ENCODE measurements at places on chromosomes 3 and 15.

DNA sequence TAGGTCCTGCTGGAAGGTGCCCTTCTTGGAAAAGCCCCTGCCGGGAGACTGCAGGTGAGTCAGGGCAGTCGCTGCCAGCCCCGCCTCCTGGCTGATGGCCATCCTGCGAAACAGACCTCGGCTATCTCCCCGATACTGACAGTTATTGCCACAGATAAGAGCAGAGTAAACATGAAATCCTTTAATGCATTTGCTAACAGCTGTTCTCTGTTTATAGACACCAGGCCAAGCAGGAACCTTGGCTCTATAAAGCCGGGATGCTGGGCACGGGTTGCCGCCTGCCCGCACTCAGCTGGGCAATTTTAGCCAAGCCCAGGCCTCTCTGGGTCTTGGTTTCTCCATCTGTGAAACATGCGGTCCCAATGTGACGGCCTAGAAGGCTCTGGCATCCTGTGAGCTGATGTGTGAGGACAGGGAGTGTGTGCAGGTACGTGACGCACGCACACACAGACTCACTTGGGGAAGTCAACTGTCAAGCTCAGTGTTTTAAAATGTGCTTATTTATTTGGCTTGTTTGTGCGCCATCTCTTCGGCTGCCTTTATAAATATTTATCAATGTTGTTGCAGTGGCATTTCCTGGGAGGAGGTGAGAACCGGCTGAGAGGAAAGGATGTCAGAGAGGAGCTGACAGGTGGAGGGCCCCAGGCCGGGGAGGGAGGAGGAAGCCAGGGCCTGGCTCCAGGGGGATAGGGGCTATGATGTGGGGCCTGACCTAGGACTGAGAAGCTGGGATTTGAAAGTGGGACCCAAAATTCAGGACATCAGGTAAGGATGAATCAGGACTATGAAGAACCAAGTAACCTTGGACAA is 50.8 kb upstream of the PRR23E start:
- peak; percentile 66 for DNase-seq

GRCh38 chr15:69500339-69500738 is 47.7 kb downstream of the RPLP1 start:
- DNase-seq: no peak

GRCh38 chr15:62983956-62984355 is 58.6 kb upstream of the TPM1 start:
- no peak for DNase-seq

GRCh38 chr15:37638691-37639090 is 295.7 kb upstream of the TMCO5A start:
- no peak for DNase-seq

DNA sequence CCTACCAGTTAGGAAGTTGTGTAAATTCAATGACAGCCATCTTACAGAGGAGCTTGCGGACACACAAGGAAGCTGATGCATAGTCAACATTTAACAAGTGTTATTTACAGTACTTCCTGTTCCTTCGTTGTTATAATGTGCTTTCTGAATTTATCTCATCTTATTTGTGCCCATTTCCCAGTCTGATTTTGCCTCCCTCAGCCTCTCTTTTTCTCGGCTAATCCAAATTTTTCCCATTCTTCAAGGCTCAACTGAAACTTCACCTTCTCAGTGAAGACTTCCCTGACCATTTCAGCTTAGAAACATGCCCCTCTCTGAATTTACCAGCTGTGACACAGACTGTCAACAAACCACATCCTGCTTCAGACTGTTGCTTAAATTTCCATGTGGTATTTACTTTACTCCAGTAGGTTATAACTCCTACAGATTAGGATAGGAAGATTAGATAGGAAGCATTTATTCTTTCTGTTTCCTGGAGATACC is 55.7 kb upstream of the CP start:
- peak; percentile 87 for DNase-seq

DNA sequence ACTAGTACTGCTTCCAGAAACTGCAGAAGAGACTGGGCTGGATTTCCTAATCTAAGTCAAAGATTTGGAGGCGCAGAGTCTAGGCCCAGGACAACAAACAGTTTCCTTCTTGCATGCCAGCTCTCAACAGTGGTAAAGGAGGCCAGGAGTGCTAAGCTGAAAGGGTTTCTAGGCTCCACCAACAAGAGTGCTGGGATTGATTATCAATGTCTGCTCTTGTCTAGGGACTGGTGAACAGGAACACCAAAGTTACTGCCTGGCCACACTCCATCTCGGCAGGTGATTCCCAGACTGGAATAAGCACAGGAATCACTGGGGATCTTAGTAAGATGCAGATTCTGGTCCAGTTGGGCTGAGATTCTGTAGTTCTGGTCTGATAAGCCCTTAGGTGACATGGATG is 22.8 kb upstream of the FGD5 start:
- DNase-seq: no peak

DNA sequence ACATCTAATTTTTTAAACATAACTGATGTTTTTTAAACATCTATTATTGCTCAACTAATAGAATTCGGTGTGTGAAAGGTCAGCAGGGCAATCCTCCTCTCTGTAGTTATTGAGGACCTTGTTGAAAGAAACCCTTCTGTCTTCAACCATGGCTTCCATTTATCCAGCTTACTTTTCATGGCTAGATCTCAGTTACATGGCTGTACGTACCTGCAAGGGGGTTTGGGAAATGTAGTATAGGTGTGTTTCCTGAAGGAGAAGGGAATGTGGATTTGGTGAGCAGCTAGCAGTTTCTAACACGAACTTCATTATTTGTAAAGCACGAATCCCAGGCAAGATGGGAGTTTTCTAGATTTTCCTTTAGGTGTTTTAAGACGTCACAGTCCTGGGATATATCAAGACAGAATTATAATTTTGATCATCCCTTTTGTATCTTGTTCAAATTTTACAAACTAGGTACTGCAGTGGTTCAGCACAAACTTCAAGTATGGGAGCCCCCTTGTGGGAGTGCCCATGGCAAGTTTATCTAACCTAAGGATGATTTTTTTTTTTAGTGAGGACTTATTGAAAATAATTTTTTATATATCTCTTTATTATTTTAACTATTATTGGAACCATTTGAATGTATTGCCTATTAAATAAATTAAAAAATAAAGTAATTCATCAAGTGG is 41.6 kb downstream of the FBXL2 start:
- DNase-seq: no peak

DNA sequence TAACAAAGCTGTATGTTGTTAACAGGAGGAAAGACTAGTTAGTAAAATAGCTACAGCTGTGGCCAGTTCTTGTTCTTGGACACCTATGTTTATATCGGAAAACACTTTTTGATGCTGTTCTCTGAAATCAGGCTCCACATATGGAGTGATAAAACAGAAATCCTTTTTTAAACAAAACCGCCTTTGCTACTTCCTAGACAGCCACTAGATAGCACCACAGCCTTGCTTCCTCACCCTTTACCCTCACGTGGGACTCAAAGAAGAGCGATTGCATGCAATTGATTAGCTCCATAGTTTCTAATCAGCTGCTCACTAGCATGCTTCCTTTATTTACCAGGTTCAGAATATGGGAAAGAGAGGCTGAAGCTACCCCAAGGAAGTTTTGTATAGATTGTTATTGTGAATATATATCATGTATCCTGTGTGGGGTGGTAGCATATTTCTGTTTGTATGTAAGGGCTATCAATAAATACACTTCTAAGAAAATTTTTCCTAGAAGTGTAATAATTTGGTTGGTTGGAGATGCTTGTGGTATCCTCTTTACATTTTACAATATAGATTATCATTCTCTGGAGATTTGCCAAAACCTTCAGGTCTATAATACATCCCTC is 4.3 kb upstream of the MTFMT start:
- peak; percentile 65 for DNase-seq

GRCh38 chr3:59263152-59263551 is 213.3 kb upstream of the CFAP20DC start:
- DNase-seq: no peak

DNA sequence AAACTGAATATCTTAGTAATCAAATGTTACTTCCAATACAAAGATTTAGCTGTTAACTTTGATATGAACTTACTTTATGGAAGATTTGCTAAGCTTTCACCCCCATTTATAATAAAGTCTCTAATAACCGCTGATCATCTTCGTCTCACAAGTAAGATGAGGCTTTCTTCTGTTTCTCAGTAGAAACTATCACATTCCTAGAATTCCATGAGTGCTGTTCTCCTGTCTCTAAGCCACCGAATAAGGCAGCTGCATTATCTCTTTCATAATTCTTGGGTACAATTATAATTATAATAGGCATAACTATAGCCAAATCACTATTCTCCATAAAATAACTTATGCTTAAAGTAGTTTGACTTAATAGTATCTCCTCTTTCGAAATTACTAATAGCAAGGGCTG is 18.3 kb upstream of the SETMAR start:
- DNase-seq: no peak

DNA sequence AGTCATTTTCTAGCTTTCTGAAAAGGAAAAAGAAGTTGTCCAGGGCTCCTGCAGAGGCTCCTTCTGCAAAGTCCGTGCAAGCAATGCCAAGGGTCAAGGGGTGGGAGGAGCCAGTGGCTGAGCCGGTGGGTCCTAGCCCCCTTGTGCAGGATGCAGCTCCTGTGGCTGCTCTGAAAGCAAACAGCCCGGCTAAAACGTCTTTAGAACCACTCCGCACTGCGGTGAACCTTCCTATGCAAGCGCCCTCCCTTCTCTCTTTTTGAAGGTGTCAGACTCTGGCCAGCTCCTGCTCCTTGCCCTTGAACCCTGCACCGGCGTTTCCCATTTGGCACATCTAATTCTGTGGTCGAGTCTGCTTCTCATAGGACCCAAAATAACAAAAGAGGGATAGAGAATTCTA is 183.1 kb downstream of the UACA start:
- DNase-seq: no peak

DNA sequence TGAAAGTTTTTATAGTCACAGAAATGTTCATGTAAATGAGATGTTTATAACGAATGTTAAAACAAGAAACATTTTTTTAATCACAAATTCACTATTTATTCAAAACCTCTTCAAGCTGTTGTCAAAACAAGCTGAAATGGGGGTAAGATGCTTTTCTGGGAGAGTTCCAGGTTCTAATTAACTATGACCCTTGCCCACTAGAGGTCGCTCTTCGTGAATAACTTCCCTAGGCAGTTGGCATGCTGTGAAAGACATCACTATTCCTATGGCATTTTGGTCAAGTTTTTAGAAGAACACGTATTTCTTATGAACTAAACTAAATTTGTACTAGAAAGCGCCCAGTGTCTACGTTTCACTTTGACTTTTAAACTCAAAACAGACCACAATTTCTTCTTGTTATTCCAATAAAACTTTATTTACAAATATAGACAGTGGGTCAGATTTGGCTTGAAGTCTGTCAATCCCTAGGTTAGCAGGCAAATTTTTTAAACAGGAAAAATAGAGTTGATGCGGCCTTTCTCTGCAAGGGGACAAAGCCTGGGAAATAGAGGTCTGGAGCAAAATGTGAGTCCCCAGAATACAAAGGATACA is 62.8 kb upstream of the CMTM8 start:
- DNase-seq: peak; percentile 72

DNA sequence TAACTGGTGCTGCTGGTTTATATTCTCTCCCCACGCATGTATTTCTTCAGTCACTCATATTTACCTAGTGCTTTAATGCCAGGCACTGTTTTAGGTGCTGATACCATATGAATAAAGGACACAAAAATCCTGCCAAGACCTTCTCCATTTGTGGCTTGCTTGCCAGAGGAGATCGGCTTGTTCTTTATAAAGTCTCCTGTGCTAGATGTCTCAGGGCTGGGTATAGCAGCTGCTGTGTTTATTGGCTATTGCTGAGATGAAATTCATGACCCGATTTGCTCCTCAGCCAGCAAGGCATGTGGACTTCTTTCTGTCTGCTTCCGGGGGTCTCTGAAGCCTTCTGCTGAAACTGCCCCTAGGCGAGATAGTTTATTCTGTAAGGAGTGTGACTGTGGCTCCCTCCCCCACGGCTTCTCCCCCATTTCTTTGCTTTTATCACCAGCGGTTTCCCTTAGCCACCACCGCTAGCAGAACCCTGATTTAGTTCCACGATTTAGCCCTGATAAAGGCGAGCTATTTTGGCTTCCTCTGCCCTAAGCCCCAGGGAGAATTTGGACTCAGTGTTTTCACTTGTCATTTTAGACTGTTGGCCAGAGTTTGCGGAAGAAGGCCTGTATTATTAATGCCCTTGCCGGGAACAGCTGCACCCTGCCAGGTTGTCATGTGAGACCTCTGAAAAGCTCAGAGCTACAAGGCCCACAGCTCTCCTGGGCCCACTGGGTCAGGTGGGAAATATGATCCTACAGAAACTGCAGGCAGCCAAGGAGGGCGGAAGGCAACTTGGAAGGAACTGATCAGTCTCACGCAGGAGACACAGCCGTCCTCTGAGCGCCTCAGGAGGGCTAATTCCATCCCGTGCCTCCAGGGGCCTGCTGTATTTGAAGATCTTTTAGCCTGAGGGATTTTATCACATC is 46.8 kb downstream of the ST6GAL1 start:
- DNase-seq: peak; percentile 42

DNA sequence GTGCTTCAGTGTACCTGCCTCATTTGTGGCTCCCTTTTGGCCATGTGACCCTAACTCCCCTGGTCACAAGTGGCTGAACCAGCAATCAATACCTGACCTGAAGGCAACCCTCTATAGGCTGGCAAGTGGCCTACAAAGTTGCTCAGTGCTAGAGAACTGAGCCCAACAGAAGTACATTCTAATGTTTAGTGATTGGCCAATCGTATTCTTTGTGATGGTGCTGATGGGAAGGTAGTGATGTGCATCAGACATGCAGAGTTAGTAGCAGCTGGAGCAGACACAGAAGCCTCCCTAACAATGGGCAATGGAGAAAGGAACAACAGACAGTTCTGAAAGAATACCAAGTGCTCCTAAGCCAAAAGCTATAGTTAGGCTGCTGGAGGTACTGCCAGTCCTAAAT is 10.4 kb upstream of the ATOSA start:
- no peak for DNase-seq

DNA sequence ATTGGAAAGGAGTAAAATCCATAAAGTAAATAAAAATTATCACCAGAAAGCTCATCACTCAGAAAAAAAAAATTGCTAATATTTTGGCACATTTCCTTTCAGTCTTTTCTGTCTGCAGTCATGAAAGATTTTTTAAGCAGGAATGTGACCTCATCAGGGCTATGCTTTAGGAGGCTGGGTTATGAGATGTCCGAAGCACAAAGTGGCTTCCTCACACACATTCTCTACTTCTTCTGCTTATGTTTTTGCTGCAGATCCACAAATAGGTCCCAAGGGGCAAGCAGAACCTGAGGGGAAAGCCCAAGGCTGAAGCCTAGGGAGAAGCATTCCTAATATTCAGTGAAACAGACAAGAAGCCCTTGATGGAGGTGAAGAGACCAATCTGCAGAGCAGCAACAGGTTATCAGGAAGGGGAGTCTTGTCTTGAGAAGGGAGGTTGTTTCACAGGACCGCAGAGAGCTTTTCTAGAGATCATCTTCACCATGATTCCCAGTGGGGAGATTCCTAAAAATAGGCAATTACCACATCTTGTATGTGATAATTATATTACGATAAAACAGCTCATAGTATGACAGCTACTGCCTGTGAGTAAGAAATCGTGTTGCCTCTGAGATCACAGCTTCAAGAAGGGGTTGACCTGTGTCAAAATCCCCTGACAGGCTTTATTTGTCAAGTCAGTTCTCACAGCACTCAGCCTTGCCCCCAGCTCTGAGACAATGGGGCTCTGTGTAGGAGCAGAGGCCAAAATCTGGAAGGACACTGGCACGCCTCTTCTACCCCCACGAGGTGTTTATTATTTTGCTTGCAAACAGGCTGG is 60.5 kb downstream of the IGF2BP2 start:
- DNase-seq: peak; percentile 72

- no peak for DNase-seq
These were observed 14.9 kb upstream of the CSRNP1 start for GRCh38 chr3:39168156-39168780.

All from fibroblast of villous mesenchyme (primary cell).